ENCODE measurements at places on chromosomes 5 and 9.

DNA sequence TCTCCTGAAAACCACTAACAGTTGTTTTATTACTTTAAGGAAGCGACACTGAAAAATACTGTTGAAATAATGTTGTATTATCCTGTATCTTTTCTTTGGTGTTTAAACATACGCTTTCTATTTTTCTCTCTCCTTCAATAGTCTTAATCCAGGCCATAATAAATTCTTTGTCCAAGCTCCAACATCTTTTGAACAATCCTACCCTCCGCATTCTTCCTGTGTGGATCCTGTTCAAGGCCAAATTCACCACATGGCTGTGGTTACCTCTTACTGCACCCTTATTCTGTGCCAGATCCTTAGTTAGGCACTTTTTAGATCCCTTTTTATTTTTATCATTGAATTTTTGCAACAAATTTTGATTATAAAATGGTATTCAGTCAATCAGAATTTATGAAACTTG, 1691.5 kb downstream of the MAT2B start:
- DNase-seq, result no peak

DNA sequence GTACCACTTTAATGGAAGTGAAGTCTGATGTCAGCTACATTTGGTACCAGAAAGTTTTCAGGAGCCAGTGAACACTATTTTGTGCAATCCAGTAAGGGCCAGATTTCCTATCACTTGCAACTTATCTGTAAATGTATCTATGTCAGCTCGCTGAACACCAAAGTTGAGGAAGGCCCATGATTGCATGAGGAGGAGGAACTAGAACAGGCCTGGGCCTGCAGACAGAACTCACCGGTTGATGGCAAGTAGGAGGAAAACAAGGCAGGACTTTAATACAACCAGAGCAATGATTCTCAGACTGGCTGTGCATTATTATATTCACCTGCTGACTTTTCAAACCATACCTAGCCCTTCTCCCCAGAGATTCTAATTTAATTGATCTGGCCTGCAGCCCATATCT, 540.2 kb downstream of the CETN3 start:
- no peak for DNase-seq

- DNase-seq, result no peak
Observed at GRCh38 chr9:119005162-119005561, 364.1 kb downstream of the BRINP1 start.

GRCh38 chr9:133577737-133578112, 31.5 kb downstream of the FAM163B start:
- no peak for DNase-seq

DNA sequence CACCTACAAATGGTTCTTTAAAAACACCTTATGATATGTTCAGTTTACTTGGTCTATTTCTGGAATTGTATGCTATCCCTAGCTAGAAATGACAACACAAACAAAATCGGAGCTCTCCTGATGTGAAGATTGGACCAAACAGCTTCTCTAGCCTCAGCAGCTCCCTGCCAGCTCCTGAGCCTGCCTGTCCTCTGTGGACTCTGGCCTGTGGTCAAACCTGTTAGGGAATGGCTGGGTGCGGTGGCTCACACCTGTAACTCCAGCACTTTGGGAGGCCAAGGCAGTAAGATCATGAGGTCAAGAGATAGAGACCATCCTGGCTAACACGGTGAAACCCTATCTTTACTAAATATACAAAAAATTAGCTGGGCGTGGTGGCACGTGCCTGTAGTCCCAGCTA, 195.3 kb downstream of the GAS1 start:
- no peak for DNase-seq

GRCh38 chr5:6720561-6720921, 7.3 kb downstream of the TENT4A start:
- no peak for DNase-seq

Measured in NCI-H1417 treated with DMSO at 0.1 percent for 48 hours (cell line).